ENCODE measurements at places on chromosomes 4 and X. TPM values are rescaled to one million over a fixed set of nuclear protein-coding genes. Genes with fewer than 3 reads are reported as not detected.

DNA sequence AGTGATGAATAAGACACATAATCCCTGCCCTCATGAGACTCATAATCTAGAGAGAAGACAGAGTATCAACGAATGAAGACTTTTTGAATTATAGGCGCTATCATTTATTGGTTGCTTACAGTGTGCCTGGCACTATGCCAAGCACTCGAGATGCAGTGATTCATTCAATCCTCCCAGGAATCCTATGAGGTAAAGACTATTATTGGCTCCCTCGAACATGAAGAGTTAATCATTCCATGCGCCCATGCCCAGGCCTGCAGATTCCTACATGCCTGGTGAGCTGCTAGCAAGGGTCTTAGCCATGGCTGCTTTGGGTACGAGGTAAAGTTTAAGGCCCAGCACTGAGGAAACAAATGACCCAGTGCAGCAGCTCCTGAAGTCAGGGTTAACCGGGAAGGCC is 47.0 kb downstream of the TEX13B start:
- DNase-seq: no peak

DNA sequence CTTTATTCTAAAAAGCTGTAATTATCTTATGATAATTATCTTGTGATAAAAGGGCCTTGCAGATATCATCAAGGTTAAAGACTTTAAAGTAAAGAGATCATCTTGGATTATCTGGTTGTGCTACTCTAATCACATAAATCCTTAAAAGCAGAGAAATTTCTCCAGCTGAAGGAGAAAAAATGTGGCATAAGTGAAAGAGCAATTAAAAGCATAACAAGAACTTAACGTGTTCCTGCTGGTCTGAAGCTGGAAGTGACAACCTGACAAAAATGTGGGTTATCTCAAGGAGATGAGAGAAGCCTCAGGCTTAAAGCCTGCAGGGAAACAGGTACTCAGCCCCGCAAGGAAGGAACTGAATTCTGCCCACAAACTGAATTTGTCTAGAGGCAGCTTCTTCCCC is 449.1 kb upstream of the NDST4 start:
- DNase-seq: no peak

The SLC26A1 gene
- total RNA-seq: 41.0 TPM

GRCh38 chrX:111071542-111072277 is 24.3 kb upstream of the PAK3 start:
- no peak for DNase-seq

DNA sequence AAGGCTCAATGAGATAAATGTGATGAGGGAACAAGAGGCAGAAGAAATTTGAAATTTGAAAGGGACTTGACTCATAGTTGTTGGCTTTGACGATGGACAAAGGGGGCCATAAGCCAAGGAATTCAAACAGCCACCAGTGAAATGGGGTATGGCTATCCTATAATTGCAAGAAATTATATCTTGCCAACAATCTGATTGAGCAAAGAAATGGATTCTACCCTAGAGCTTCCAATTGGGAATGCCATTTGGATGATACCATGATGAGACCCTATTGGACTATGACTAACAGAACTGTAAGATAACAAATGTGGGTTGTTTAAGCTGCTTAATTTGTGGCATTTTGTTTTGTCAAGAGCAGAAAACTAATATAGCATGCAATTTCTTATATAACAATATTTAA is 270.1 kb upstream of the ARSJ start:
- DNase-seq: no peak

DNA sequence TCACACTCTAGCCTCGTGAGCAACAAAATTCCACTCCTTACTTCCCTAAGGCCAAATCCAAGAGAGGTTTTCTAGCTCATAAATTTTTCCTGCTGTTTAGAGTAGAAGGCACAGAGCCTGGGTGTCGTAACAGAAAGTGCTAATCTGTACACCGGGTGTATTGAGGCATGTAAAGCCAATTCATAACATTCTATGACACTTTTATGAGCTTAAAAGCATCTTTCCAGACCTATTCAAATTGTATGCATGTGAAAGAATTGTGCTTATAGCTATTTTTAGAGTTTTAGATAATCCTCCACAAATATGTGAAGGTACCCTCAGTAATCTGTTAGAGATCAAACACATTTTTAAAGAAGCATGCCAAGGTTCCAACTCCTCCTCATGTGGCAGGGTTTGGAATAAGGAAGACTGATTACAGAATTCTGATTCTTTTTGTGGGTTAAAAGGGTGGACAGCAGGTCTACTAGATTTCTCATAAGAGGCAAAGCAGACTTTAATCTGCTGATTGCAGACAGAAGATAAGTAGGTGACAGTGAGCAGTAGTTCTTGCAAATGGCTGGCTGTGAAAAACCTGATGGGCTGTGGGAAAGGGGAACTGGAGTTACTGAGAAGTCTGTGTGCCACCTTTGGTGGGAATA is 25.5 kb upstream of the LRCH2 start:
- DNase-seq: no peak

DNA sequence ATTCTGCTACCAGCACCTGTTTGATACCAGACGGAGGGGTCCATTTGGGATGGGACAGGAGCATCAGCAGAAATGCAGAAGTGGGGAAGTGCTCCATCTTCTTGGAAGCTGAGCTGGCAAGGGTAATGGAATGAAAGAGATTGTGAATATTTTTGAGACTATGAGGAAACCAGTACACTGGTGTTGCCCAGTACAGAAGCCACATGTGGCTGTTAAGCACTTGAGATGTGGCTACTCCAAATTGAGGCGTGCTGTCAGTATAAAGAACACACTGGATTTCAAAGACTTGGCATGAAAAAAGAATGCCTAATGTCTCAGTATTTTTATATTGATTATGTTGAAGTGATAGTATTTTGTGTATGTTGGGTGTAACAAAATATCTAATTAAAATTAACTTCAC is 153.4 kb downstream of the PTTG2 start:
- DNase-seq: no peak

The BCORL1 gene
- total RNA-seq: 1.7 TPM

GRCh38 chrX:110425222-110426154 is 66.8 kb downstream of the RTL9 start:
- DNase-seq: no peak

The STK26 gene
- 16.9 TPM for total RNA-seq

DNA sequence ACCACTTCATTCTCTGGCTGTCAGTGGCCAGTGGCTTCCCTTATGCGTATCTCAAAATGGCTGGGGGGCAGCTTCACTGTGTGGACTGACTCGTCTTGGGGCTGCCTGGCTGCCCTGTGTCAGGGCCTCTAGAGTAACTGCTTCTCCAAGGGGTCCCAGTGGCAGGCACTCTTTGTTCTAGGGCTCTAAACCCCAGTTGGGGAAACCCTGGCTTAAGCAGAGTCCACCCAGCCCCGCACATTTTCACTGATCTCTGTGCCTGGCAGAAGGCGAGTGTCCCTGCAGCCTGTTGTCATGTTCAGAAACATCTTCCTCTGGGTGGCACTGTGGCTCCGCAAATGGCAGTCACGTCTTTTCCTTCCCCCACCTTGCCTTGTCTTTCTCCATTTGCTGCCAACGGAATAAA is 59.7 kb downstream of the NBDY start:
- DNase-seq: no peak

All from liver (tissue), 10 donors.